ENCODE measurements at places on chromosomes 6 and 20. TPM values are rescaled to one million over a fixed set of nuclear protein-coding genes. Genes with fewer than 3 reads are reported as not detected.

The CASS4 gene
- 0.15 TPM for total RNA-seq

The CDK19 gene
- total RNA-seq: 48.4 TPM

The ARFGEF3 gene
- 1.5 TPM for total RNA-seq

The TMEM242 gene
- 6.8 TPM for total RNA-seq

The SOBP gene
- total RNA-seq: 9.0 TPM

The CNKSR3 gene
- total RNA-seq: 18.2 TPM

The C6orf163 gene
- 1.3 TPM for total RNA-seq

The TBCC gene
- total RNA-seq: 25.7 TPM

The ANGPT4 gene
- total RNA-seq: not detected

The DNAH8 gene
- total RNA-seq: not detected

GRCh38 chr6:7544597-7544996, 3.1 kb downstream of the DSP start:
- H3K4me1 ChIP-seq: peaks cover 8% of the 10 kb centered on the region
- no peak for DNase-seq
- H3K27ac ChIP-seq: no peak overlapping the region
- peaks cover 29% of the 10 kb centered on the region for H3K27me3 ChIP-seq

- H3K27ac ChIP-seq: no peak overlapping the region
- H3K4me3 ChIP-seq: peak overlapping the region; percentile 88
- no peaks in the 10 kb centered on the region for H3K36me3 ChIP-seq
- H3K27me3 ChIP-seq: no peaks in the 10 kb centered on the region
- DNase-seq: no peak
- peaks cover 22% of the 10 kb centered on the region for H3K4me1 ChIP-seq
These were observed 2.5 kb downstream of the ZDHHC14 start for GRCh38 chr6:157383471-157383870.

- no peak overlapping the region for H3K27ac ChIP-seq
- peaks cover under 1% of the 10 kb centered on the region for H3K27me3 ChIP-seq
- no peak for DNase-seq
- H3K4me3 ChIP-seq: no peak overlapping the region
- no peaks in the 10 kb centered on the region for H3K36me3 ChIP-seq
These were observed 39.1 kb upstream of the SIRT5 start for GRCh38 chr6:13535306-13535705.

GRCh38 chr20:33554914-33555420, 65.1 kb downstream of the CBFA2T2 start:
- H3K36me3 ChIP-seq: no peaks in the 10 kb centered on the region
- no peak overlapping the region for H3K4me3 ChIP-seq
- H3K27me3 ChIP-seq: no peaks in the 10 kb centered on the region
- peak; percentile 69 for DNase-seq

- H3K4me1 ChIP-seq: no peaks in the 10 kb centered on the region
- H3K4me3 ChIP-seq: no peak overlapping the region
- H3K27me3 ChIP-seq: no peaks in the 10 kb centered on the region
- DNase-seq: no peak
- H3K36me3 ChIP-seq: peaks cover 2% of the 10 kb centered on the region
- H3K27ac ChIP-seq: no peak overlapping the region
These were observed 14.9 kb downstream of the SRPK1 start for GRCh38 chr6:35905841-35906498.

- H3K27me3 ChIP-seq: no peaks in the 10 kb centered on the region
- H3K4me3 ChIP-seq: no peak overlapping the region
- H3K4me1 ChIP-seq: no peaks in the 10 kb centered on the region
- DNase-seq: no peak
These were observed 27.1 kb downstream of the SAMHD1 start for GRCh38 chr20:36924167-36925045.

DNA sequence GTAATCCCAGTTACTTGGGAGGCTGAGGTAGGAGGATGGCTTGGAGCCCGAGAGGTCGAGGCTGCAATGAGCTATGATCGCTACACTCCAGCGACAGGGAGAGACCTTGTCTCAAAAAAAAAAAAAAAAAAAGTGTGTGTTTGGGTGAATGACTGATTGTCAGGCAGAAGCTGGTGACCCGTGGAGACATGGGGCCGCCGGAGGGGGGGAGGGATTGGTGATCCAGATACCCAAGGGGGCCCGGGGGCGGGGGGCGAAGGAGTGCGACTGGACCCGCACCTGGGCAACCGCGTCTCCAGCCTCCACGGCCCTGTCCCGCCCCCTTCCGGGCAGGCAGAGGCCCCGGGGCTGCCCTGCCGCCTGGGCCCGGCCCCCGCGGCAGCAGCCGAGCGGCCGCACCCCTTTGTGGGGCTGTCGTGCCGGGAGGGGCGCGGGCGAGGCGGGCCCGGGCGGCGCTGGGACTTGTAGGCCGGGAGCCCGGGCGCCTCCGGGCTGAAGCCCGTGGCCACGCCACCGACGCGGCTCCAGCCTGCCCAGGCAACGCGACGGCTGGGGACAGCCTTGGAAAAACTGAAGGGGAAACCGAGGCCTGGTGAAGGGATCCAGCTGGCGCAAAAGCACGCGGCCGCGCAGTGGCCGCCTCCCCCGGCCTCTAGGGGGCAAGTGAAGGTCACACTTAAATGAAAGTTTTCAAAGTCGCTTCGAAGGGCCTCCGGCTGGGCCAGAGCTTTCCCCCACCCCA, 2.1 kb upstream of the RBM38 start:
- H3K4me1 ChIP-seq: peaks cover 20% of the 10 kb centered on the region
- peaks cover 2% of the 10 kb centered on the region for H3K36me3 ChIP-seq
- no peaks in the 10 kb centered on the region for H3K27me3 ChIP-seq
- no peak for DNase-seq

DNA sequence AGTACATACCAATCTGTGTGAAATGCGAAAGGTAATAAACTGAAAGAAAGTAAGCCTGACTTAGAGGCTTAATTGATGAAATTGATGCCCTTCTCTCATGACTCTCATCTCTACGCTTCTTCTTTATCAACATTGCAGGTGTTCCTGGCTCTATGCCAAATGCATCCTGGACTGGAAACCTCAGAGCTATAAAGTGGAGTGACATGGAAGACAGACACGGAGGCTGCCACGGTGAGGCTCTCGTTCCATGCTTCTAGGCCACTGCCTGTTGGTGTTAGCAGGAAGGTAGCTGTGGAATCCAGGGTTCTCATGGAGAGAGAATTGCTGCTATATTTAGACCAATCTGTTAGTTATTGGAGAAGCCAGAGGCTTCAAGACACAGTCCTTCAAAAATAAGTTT, 73.2 kb downstream of the C6orf52 start:
- H3K4me3 ChIP-seq: no peak overlapping the region
- H3K27me3 ChIP-seq: no peaks in the 10 kb centered on the region
- H3K27ac ChIP-seq: no peak overlapping the region
- peaks cover 6% of the 10 kb centered on the region for H3K36me3 ChIP-seq
- H3K4me1 ChIP-seq: no peaks in the 10 kb centered on the region

GRCh38 chr20:43983904-43984361, 69.3 kb downstream of the TOX2 start:
- H3K36me3 ChIP-seq: no peaks in the 10 kb centered on the region
- no peaks in the 10 kb centered on the region for H3K27me3 ChIP-seq
- DNase-seq: no peak
- no peak overlapping the region for H3K4me3 ChIP-seq
- peak overlapping the region; percentile 44 for H3K27ac ChIP-seq

- H3K27ac ChIP-seq: no peak overlapping the region
- no peaks in the 10 kb centered on the region for H3K27me3 ChIP-seq
- H3K4me1 ChIP-seq: no peaks in the 10 kb centered on the region
- DNase-seq: no peak
These were observed 16.7 kb upstream of the ZFAND3 start for GRCh38 chr6:37802810-37803209.

DNA sequence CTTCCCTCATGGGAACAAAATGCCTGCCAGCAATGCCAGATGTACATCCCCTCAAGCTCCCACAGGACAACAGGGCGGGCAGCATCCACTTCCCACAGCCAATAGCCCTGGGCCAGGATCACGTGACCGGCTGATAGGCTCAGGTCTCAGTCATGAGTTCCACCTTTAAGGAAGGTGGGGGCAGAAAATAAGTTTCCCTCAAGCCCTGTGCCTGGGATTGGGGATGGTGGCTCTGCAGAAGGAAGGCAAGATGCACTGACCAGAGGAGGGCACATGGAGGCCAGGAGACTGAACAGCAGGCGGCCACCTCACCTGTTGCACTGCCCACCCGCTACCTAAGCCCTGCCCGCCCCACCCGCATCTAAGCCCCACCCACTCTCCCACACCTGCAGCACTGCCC, 149.1 kb downstream of the BMP7 start:
- H3K4me3 ChIP-seq: no peak overlapping the region
- no peak overlapping the region for H3K27ac ChIP-seq
- H3K27me3 ChIP-seq: no peaks in the 10 kb centered on the region
- H3K36me3 ChIP-seq: no peaks in the 10 kb centered on the region

DNA sequence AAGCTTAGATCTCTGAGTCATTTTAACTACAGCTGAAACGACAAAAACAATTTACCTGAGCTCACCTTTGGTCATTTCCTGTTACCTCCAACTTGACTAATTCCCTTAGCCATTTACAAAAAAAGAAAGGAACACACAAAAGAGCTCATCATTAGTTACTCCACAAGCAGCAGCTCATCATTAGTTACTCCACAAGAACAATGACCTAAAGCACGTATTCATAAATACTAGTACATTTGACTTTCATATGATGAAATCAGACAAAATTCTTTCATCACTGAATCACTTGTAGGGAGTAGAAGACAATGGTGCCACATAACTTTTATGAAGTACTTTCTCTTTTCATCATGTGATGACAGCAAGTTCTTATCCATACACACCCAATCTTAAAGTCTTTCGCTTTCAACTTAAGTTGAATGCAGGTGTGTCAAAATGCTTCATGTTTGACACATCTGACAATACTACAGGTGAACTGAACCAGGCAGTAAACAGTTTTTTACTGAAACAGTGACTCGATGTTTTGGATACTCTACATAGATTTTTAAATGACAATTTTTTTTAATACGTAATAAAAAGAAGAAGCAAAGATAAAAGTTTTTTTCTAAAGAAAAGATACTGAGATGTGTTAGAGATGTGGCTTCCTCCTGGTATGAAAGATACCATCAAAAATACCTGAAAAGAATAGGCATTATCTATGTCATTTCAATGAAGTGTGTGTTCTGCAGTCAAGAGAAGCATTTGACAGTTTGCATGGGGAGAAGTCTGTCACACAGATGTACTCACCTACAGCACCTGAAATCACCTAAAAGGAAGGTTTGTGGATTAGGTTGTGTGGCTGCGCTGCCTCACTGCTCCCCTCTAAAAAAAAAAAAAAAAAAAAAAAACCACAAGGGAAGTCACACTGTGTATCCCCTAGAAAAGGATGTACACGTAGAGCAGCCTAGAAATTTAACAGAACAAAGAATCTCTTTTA, 109.1 kb downstream of the PRDM1 start:
- H3K27ac ChIP-seq: peak overlapping the region; percentile 5
- H3K4me3 ChIP-seq: no peak overlapping the region
- no peaks in the 10 kb centered on the region for H3K27me3 ChIP-seq
- DNase-seq: no peak
- 0 out of 2 replicates have a peak, but pooled peaks cover 2% of the 10 kb centered on the region for H3K36me3 ChIP-seq

DNA sequence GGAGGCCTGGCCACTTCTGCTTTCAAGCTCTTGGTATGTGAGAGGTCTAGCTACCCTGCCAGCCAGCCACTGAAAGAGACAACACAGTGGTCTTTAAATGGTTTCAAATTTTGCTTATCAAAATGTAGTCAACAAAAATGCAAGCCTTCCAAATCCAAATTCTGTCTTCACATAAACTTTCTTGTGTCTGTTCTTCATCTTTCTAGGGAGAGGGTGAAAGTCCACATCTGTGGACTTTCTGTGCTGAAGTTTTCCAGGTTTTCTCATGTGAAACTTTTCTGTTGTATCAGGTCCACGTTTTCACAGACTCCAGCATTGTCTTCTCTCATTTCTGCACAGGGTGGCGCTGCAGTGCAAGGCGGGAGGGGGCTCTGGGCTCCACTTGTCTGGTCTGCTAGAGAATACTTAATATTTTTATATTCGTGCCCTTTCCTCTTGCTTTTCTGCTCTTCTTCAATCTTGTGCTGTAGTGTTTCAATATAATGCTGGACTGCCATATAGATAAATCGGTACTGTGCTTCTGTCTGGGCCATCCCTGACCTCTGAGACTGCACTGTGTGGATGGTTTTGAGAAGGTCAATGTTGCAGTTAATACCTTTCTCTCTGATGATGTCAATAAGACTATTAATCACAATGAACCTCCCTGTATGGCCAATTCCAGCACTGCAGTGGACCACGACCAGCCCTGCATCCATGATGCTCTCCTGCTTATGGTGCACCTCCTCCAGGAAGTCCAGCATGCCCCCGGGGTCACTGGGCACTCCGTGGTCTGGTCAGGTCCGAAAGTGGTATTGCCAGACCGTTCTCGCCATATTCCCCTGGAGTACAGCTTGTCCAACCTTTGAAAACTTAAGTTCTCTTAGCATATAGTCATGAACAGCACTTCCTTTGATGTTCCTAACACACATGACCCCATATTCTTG, 161.6 kb upstream of the TNFAIP3 start:
- no peaks in the 10 kb centered on the region for H3K27me3 ChIP-seq
- no peak overlapping the region for H3K4me3 ChIP-seq

DNA sequence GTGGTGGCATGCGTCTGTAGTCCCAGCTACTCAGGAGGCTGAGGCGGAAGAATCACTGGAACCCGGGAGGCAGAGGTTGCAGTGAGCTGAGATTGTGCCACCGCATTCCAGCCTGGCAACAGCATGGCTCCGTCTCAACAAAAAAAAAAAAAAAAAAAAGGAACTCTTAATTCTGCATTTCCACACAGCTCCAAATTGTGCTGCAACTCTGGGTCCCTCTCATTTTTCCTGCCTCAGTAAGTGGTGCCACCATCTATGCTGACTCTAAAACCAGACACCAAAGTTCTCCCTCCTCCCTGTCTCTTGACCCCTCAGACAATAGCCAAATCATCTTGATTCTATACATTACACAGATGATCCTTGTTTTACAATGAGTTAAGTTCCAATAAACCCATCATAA, 133.9 kb downstream of the BTBD9 start:
- H3K36me3 ChIP-seq: no peaks in the 10 kb centered on the region
- H3K27me3 ChIP-seq: no peaks in the 10 kb centered on the region
- H3K4me3 ChIP-seq: no peak overlapping the region
- no peak overlapping the region for H3K27ac ChIP-seq
- H3K4me1 ChIP-seq: no peaks in the 10 kb centered on the region

GRCh38 chr6:11730641-11731040, 48.0 kb downstream of the ADTRP start:
- no peaks in the 10 kb centered on the region for H3K36me3 ChIP-seq
- no peaks in the 10 kb centered on the region for H3K27me3 ChIP-seq
- DNase-seq: no peak
- H3K4me3 ChIP-seq: no peak overlapping the region
- no peaks in the 10 kb centered on the region for H3K4me1 ChIP-seq

DNA sequence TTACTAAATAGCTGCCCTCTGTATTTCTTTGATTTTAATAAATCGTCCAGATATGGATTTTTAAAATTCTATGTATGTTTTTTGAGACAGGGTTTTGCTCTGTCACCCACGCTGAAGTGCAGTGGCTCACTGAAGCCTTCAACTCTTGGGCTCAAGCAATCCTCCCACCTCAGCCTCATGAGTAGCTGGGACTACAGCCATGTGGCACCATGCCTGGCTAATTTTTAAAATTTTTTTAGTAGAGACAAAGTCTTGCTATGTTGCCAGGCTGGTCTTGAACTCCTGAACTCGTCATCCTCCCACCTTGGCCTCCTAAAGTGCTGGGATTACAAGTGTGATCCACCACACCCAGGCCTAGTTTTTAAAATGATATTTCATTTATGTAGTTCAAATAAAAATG, 47.4 kb upstream of the DDR1 start:
- no peak for DNase-seq
- no peak overlapping the region for H3K4me3 ChIP-seq
- no peaks in the 10 kb centered on the region for H3K36me3 ChIP-seq
- H3K27me3 ChIP-seq: no peaks in the 10 kb centered on the region
- no peak overlapping the region for H3K27ac ChIP-seq

All from Panc1 (cell line).